ENCODE measurements at places on chromosomes 5 and 9. TPM values are rescaled to one million over a fixed set of nuclear protein-coding genes. Genes with fewer than 3 reads are reported as not detected.

GRCh38 chr5:178293815-178294214 is 61.2 kb upstream of the PHYKPL start:
- no peaks in the 10 kb centered on the region for H3K4me1 ChIP-seq
- H3K4me3 ChIP-seq: no peak overlapping the region
- no peak for DNase-seq
- no peak overlapping the region for H3K27ac ChIP-seq
- H3K36me3 ChIP-seq: no peaks in the 10 kb centered on the region

LCN1 gene
- not detected for total RNA-seq

LCN15 gene
- total RNA-seq: not detected

SLC36A2 gene
- 22.9 TPM for total RNA-seq

GRCh38 chr9:96169484-96169883 is 132.5 kb downstream of the HSD17B3 start:
- no peak overlapping the region for H3K4me3 ChIP-seq
- H3K4me1 ChIP-seq: no peaks in the 10 kb centered on the region
- no peak overlapping the region for H3K27ac ChIP-seq
- H3K27me3 ChIP-seq: no peaks in the 10 kb centered on the region
- no peaks in the 10 kb centered on the region for H3K36me3 ChIP-seq
- DNase-seq: no peak

GRCh38 chr5:96317945-96318344 is 115.1 kb downstream of the PCSK1 start:
- H3K4me1 ChIP-seq: peaks cover 3% of the 10 kb centered on the region
- H3K4me3 ChIP-seq: no peak overlapping the region
- DNase-seq: no peak
- no peaks in the 10 kb centered on the region for H3K36me3 ChIP-seq
- H3K27ac ChIP-seq: no peak overlapping the region
- no peaks in the 10 kb centered on the region for H3K27me3 ChIP-seq

GRCh38 chr9:98724810-98725530 is 16.2 kb upstream of the GABBR2 start:
- DNase-seq: no peak
- no peak overlapping the region for H3K27ac ChIP-seq
- no peaks in the 10 kb centered on the region for H3K36me3 ChIP-seq

DNA sequence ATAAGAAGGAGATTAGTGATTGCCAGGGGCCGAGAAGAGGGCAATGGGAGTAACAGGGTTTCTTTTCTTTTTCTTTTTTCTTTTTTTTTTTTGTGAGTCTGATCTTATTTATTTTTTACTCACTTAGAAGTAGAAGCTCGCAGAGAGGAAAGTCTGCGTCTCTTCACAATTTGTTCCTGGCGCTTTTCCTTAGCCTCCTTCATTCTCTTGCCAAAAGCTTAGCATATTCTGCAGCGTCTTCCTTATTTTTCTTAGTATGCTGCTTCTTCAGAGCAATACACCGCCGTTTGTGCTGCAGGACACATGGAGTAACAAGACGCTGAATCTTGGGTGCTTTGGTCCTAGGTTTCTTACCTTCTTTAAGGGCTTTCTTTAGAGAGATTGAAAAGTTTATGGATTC is 30.3 kb upstream of the DENND4C start:
- no peak for DNase-seq
- no peak overlapping the region for H3K4me3 ChIP-seq
- no peak overlapping the region for H3K27ac ChIP-seq
- H3K4me1 ChIP-seq: no peaks in the 10 kb centered on the region
- H3K27me3 ChIP-seq: no peaks in the 10 kb centered on the region

OGN gene
- total RNA-seq: 1.7 TPM

DNA sequence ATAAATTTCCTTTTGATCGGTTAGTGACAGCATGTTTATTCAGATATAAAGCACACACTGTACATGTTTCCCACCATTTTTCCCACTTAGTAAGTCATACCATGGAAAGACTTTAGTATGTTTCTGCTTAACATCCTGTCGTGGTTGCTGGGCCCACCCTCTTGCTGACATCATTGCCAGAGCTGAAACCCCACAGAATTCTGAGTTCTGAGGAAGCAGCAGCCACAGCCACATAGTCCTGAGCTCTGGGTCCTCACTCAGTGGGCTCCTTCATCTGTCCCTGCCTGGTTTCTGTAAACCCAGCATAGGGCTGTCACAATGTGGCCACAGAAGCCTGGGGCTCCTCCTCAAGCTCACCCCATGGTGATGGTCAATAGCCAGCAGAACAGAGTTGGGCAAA is 441.5 kb downstream of the ENC1 start:
- no peak overlapping the region for H3K4me3 ChIP-seq
- H3K4me1 ChIP-seq: peaks cover 14% of the 10 kb centered on the region
- DNase-seq: no peak
- no peak overlapping the region for H3K27ac ChIP-seq
- H3K36me3 ChIP-seq: no peaks in the 10 kb centered on the region
- H3K27me3 ChIP-seq: no peaks in the 10 kb centered on the region

ADAMTS12 gene
- total RNA-seq: 3.1 TPM

DNA sequence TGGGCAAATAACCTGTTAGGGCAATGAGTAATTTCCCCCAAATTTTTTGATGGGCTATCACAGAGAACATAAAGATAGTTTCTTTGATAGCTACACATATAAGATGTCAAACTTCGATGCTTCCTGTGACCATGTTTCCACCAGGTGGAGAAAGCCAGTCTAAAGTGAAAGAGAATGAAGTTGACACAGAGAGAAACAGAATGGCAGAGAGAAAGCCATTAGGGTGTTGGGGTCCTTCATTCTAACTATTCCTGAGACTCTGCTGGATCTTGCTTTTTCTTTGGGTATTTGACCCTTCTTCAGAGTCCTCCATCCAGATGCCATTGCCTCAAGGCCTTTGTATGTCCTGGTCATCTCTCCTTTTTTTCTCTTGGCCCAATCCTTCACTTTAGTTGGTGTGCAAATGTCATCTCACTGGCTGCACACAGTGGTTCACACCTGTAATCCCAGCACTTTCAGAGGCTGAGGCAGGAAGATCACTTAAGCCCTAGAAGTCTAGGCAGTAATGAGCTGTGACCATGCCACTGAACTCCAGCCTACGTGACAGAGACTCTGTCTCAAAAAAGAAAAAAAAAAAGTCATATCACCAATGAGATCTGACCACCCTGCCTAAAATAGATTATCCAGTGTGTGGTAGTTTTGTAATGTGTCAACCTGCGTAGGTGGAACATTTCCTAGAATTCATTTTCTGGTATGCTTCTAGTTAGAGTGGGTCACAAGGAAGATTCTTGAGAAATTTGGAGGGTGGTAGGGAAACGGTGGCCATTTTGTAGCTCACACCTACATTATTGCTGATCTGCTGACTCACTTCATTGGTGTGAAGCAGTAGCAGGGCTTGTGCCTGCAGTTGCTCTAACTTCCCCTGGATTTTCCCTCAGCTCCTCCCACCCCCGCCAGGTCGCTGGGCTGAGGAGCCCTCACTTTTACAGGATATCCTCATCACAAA is 20.8 kb upstream of the KIF2A start:
- DNase-seq: no peak
- H3K27me3 ChIP-seq: no peaks in the 10 kb centered on the region
- H3K4me1 ChIP-seq: no peaks in the 10 kb centered on the region

Data from gastrocnemius medialis (tissue), 4 donors.